ENCODE measurements at places on chromosomes 12 and 14.

- DNase-seq = no peak
Observed at GRCh38 chr12:84016956-84017355, 895.6 kb downstream of the SLC6A15 start.

- no peak for DNase-seq
Observed at GRCh38 chr12:39623919-39624318, 4.3 kb upstream of the ABCD2 start.

DNA sequence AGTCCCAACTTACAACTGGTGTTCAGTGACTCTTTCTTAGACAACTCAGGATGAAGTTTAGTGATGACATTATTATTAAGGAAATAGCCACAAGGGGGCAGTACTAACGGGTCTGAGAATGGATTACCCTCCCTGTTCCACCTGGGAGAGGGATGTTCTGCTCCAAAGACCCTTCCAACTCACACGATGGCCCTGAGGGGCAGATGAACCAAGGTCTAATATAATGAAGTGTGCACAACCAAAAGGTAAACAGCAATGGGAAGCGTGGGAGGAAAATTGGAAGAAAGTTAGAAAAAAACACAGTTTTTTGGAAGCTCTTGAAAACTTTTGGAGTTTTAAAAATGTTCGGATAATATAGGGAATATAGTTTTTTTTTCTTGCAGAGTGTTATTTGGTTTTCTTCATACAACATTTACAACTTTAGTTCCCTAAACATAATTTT, 24.0 kb downstream of the FGF6 start:
- no peak for DNase-seq

- DNase-seq = no peak
Observed at GRCh38 chr14:61130512-61131260, 149.6 kb downstream of the SLC38A6 start.

- no peak for DNase-seq
Observed at GRCh38 chr12:71786829-71787228, 32.2 kb downstream of the RAB21 start.

- DNase-seq = peak; percentile 43
Observed at GRCh38 chr14:103808403-103809001, 38.9 kb downstream of the PPP1R13B start.

DNA sequence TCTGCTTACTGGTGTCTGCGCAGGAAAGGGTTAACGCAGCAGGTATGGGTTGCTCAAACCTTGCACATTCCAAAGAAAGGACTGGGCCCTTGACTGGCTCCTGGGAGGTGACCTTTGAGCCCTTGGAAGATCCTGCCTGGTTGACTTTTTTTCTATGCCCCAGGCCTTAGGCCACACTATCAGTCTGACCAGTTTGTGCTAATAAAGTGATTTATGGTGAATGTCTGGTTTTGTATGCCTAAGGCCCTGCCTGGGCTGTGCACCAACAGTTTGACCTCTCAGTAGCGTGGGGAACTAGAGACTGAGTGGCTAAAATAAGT, 61.4 kb upstream of the SCN8A start:
- no peak for DNase-seq

DNA sequence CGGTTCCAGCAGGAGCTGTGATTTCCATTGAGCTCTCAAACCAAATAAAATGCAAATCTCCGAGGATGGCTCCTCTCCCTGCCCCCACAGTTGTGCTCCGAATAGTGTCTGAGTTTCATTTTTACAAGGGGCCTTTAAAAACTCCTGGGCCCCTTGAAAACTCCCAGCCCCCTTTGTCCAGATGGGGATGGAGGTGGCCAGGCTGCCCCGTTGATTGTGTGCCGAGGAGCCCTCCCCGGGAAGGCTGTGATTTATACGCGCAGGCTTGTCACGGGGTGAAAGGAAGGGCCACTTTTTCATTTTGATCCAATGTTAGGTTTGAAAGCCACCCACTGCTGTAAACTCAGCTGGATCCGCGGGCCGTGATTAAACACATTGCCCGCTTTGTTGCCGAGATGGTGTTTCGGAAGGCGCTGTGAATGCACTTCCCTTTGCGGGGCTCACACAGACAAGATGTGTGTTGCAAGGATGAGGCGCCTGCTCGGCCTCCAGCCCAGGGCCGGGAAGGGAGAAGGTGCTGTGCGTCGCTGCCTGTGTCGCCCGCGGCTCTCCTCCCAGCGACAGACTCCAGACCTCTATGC, 98.8 kb downstream of the TMEM132C start:
- DNase-seq = no peak

DNA sequence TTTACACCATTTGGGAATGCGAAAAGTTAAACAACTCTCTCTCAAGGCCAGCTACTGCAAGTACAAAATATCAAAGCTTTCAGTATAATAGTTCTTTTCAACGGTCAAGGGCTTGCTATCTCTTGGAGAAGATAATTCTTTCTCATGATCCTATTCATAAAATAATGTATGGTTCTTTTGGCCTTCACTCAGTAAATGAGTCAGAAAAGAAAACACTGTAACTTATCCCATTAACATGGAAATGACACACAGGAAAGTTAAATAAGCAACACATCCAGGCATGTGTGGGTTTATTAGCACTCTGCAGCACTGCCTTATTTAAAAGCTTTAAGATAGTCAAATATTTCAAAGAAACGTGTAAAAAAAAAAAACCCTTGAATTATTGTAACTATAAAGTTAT, 36.9 kb downstream of the ZFC3H1 start:
- no peak for DNase-seq

GRCh38 chr12:79140711-79141110, 276.1 kb downstream of the SYT1 start:
- DNase-seq = no peak

- DNase-seq = no peak
Observed at GRCh38 chr12:26246483-26247164, 51.3 kb downstream of the SSPN start.
